Omental fat pad (tissue), 4 donors: ENCODE measurements at places on chromosomes 7 and 10.

GRCh38 chr7:133052826-133053225, 29.1 kb downstream of the CHCHD3 start:
- no peak for DNase-seq

DNA sequence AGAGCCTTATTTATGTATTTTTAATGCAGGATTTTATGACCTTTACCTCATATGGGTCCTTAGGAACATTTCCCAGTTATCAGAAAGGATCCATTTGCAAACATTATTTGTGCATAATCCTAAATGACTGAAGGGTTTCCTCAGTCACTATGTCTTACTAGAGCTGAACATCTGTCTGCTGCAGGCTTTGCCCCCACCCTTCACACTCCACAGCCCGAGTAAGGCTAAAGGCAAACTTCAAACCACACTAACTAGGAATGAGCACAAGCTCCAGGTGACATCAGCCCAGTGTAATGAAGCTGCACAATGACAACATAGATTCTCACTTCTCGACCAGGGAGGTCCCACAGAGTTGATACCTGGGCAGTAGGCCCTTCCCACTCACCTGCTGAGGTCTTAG, 491.3 kb upstream of the MKI67 start:
- DNase-seq = no peak

GRCh38 chr10:11007476-11008020, 10.1 kb upstream of the CELF2 start:
- no peak for DNase-seq

- DNase-seq = no peak
These were observed 14.3 kb downstream of the MUC12 start for GRCh38 chr7:100983451-100984187.

- no peak for DNase-seq
These were observed 211.6 kb downstream of the NEBL start for GRCh38 chr10:20685462-20685861.

DNA sequence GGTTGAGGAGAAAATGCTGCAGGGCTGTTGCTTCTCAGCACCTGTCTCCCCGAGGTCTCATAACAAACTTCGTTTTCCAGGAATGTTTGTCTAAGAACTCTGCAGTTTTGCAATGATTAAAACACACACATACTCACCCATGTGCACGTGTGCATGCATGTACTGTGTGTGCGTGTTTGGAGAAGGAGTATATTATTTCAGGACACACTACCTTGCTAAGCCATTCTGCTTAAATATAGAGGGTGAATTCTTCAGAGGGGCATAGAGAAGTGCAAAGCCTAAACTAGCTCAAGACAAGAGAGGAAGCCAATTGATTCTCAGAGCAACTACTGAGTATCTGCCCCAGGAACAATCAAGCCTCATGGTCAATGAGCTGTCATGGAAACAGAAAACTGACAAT, 298.4 kb upstream of the MGMT start:
- DNase-seq = no peak

- DNase-seq = no peak
These were observed 1.4 kb downstream of the PDSS1 start for GRCh38 chr10:26698909-26699308.

DNA sequence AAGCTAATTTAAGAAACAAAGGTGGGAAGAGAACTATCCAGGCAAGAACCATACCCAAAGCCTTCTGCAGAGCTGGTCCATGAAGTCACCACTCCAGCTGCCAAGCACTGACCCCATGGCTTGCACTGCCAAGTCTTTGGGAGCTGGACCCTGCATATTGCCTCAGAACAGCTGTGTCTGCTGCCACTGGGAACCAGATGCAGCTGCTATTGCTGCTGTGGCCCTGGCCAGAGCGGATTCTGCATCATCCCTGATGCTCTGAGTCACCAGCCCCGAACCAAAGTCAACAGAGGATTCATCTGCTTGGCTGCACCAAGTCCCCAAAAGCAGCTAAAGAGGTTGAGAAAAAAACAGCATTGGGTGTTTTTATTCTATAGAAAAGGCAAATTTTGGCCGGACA, 39.2 kb upstream of the GSAP start:
- DNase-seq = no peak

GRCh38 chr7:44324204-44324480, 1.3 kb downstream of the CAMK2B start:
- no peak for DNase-seq

- DNase-seq = no peak
These were observed 89.6 kb downstream of the GALNT17 start for GRCh38 chr7:71221549-71221948.

- DNase-seq = no peak
These were observed 47.8 kb upstream of the PCLO start for GRCh38 chr7:83210479-83210878.

- DNase-seq = no peak
These were observed 34.8 kb downstream of the HIF1AN start for GRCh38 chr10:100570506-100570905.

DNA sequence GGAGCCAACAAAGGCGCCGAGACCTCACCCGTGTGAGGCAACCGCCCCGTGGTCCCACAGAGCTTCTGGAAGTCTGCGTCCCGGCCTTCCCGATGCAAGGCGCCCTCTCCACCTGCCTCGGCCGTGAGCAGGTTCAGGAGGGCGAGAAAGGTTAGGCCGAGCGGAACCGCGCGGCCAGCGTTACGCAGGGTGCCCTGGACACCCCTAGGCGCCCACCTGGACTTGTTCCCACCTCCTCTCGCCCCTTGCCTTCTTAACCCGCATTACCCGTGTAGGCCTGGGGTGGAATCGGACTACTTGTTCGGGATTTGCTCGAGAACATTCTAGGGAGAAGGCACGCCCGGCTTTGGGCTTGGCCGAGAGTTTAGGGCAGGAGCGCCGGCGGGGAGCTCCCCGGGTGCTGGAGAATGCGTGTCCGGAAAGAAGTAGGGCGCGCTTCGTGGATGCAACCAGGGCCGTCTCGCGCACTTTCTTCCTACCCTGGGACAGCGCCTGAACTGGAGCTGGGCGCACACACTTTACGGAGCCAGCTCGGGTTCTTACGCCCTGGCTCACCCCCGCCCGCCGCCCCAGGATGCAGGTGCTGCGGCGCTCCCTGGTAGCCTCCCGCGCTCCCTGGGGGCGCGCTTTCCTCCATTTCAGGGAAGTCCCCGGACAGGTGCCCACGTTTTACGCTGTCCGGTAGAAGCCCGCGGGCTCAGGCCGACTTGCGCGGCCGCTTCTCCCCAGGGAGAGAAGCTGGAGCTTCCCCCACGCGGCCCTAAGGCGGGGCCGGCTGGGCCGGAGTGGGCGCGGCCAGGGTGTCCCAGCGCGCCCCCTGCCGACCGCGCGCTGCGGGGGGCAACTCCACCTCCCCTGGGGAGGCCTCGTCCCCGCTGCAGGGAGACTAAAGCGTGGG, 74.5 kb downstream of the INSIG1 start:
- no peak for DNase-seq

GRCh38 chr7:30206942-30207341, 72.2 kb downstream of the MTURN start:
- DNase-seq = no peak

GRCh38 chr10:115624448-115624847, 531.3 kb downstream of the ATRNL1 start:
- DNase-seq = no peak
